ENCODE measurements at places on chromosomes 6 and 20.

DNA sequence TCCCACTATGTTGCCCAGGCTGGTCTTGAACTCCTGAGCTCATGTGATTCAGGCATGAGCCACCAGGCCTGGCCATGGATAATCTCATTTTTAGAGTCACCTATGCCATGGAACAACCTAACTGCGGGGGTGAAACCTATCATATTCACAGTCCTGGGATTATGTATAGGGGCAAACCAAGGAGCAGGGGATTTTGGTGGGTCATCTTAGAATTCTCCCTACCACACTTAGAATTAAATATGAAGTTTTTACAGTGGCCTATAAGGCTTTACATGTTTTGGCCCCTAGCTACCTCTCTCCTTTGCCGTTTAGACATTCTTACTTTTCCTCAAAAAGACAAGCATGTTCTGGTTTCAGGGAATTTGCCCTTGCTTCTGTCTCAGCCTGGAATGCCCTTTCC lies 20.6 kb upstream of the VEGFA start:
- no peak for DNase-seq

- DNase-seq, result no peak
Measured at GRCh38 chr6:31662124-31662723, 1.6 kb upstream of the C6orf47 start.

DNA sequence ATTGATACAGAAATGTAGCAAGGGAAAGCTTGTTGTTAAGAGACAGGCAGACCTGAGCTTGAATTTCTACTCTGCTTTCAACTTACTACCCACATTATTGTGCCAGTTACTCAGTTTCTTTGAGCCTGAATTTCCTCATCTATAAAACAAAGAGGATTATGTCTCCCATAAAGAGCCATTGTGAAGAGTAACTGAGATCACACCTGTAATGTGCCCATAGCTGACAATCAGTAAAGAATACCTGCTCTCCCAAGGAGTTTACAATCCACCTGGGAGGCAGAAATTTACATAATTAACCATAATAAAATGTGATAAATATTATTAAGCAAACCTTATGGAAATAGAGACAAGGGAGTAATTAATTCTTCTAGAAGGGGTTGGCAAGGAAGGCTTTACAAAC lies 204.9 kb downstream of the EPM2A start:
- DNase-seq, result no peak

GRCh38 chr6:76574746-76575145 lies 502.3 kb upstream of the IMPG1 start:
- no peak for DNase-seq

- DNase-seq, result no peak
Measured at GRCh38 chr6:166954118-166954713, 2.1 kb downstream of the RNASET2 start.

- DNase-seq, result no peak
Measured at GRCh38 chr6:107280791-107281190, 165.5 kb upstream of the BEND3 start.
